Inflammatory macrophage treated with lipopolysaccharide for 4 hours (primary cell): ENCODE measurements at places on chromosomes 7 and 10.
A peak's percentile ranks its signal among the peaks of the same experiment; 100 is the strongest.

GRCh38 chr7:148912758-148913541, 28.9 kb upstream of the EZH2 start:
- DNase-seq, result no peak

- DNase-seq, result no peak
Observed at GRCh38 chr10:76034353-76035205, 603.2 kb downstream of the LRMDA start.

DNA sequence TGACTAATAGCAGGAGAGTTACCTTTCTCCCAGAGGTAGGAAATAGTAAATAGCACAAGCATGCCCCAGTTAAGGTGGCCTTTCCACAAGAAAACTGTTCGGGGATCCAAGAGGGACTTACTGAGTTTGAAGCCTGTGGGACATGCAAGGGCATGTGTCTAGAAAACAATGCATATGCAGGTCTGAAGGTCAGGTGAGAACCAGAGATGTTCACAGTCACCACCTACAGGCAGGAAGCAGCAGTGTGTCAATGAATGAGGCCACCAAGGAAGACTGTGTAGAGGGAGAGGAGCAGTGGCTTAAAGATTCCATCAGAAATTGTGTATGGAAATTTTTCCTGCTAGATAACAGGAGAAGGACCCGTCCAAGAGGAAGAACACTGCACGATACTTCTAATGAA, 66.0 kb downstream of the CALD1 start:
- no peak for DNase-seq

- no peak for DNase-seq
Observed at GRCh38 chr10:14486777-14487487, 156.2 kb upstream of the FRMD4A start.

GRCh38 chr10:45144326-45145070, 143.8 kb downstream of the ZNF22 start:
- DNase-seq, result peak; percentile 85

GRCh38 chr10:22761569-22762220, 47.3 kb upstream of the PIP4K2A start:
- DNase-seq, result no peak

GRCh38 chr10:28463141-28463540, 69.8 kb upstream of the WAC start:
- no peak for DNase-seq

DNA sequence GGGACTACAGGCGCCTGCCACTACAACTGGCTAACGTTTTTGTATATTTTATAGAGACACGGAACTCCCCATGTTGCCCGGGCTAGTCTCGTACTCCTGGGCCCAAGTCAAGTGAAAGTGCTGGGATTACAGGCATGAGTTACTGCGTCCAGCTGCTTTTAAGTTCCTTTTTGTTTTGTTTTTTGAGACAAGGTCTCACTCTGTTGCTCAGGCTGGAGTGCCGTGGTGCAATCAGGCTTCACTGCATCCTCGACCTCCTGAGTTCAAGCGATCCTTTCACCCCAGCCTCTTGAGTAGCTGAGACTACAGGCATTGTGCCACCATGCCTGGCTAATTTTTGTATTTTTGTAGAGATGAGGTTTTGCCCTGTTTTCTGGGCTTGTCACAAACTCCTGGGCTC, 155.0 kb downstream of the GALNT17 start:
- DNase-seq, result no peak

DNA sequence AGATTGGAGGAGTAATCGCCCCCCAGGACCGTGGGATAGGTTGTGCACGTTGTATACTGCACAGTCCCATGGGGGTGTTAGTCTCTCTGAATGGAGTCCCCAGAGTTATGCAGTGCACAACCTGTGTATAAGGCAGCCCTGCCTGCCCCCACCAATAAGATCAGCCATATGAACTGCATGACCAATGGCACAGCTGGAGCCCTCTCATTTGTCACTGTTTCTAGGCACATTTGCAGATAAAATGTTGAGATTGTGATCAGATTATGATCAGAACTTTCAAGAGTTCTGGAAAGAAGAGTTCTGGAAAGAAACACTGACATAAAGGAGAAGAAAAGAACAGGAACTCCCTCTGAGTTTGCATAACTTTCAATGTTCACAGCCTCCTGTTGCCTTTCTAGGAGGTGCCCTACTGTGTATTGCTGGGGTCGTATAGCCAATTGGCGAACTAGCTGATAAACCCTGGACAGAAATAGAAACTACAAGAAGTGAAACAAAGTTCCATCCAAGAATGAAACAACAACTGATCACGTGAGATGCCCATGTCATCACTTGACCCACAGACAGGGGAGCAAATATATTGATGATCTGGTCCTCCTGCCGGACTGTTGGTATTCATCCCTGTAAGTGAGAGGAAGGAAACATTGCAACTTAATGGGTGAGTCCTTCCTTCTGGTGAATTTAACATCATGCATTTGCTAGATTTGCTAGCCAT, 49.6 kb upstream of the TOMM7 start:
- DNase-seq, result peak; percentile 43

DNA sequence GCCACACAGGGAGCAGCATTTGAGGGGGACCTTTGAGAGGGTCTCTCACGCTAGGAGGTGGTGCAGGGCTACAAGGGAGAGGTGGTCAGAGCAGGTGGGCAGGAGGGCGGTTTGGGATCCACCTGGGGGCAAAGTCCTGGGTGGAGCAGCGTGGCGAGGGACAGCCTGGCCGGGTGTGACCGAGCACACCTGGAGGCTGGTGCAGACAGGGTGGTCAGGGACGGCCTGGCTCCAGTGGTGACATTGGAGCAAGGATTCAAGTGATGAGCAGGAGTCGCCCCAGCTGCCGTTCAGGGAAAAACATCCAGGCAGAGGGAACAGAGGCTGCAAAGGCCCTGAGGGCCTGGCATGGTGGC, 36.0 kb downstream of the CLIP2 start:
- DNase-seq, result no peak

DNA sequence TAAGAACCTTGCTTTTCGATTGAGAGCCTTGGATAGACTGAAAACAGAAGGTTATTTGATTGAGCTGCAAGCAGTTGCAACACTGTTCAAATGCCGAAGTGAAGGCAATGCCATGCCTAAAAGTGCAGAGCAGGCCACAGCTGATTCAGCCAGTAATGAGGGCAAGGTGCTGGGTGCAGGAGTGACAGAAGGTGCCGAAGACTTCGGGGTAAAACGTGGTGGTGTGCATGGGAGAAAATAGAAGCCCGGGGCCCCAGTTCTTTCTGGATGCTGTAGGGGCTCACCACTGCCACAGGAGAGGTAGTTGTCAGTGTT, 43.6 kb upstream of the GATAD1 start:
- no peak for DNase-seq
